ENCODE measurements at places on chromosomes 1 and 21. TPM values are rescaled to one million over a fixed set of nuclear protein-coding genes. Genes with fewer than 3 reads are reported as not detected.
A peak's percentile ranks its signal among the peaks of the same experiment; 100 is the strongest.

The HTR6 gene
- not detected for total RNA-seq

The CD5L gene
- total RNA-seq, result 0.17 TPM

- H3K27me3 ChIP-seq, result no peaks in the 10 kb centered on the region
- DNase-seq, result no peak
- no peaks in the 10 kb centered on the region for H3K4me1 ChIP-seq
- no peak overlapping the region for H3K27ac ChIP-seq
Measured at GRCh38 chr1:97073936-97074335, 352.4 kb downstream of the PTBP2 start.

- no peak overlapping the region for H3K27ac ChIP-seq
- DNase-seq, result peak; percentile 21
- no peaks in the 10 kb centered on the region for H3K27me3 ChIP-seq
- no peaks in the 10 kb centered on the region for H3K4me1 ChIP-seq
- H3K36me3 ChIP-seq, result no peaks in the 10 kb centered on the region
Measured at GRCh38 chr1:171663854-171664575, 11.5 kb upstream of the MYOC start.

DNA sequence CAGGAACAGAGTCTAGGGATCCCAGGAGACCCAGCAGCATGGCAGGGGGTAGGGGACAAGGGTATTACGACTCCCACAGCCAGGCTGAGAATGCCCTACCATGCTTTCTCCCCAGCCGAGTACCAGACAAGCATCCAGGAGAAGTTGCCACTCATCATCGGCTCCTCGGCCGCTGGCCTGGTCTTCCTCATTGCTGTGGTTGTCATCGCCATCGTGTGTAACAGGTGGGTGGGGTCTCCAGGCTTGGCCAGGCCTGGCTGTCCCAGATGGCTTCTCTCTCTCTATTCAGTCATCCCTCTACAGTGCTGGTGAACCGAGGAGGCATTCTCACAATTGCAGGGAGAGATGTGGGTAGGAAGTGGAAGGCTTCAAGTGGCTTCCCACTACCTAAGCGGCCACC lies 77.3 kb downstream of the LACTBL1 start:
- H3K4me1 ChIP-seq, result no peaks in the 10 kb centered on the region
- no peak for DNase-seq
- no peak overlapping the region for H3K4me3 ChIP-seq
- no peaks in the 10 kb centered on the region for H3K27me3 ChIP-seq

DNA sequence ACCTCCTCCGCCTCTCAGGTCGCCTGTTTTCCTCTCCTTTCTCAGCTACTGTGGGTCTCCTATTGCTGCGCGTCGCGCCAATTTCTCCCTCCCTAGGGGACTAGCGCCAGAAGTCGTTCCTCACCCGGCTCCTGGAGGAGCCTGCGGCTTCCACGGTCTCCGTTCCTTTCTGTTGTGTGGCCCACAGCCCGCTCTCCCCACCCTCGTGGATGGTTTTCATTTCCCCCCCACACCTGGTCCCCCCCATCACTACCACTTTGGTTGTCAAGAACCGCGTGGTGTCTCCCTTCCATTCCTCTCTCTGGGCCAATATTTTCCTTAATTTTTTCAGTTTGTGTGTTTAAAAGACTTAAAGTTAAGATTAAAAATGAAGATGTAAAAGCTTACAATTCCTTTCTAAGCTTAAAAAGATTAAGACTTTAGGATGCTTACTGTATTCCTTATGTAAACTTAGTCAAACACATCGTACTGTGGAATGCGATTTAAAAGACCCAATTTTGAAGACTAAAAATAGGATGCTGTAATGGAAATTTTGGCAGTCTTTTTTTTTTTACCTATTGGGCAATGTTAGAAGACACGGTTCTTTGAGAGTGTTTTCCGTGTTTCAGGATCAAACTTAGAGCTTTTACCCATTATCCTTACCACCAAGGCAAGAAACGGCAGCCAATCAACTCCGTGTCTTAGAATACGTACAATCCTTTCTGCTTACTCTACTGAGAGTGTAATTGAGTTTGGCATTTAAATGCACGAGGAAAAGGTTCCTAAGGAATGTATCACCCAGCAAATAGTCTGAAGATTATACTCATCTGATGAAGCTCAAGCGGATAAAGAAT lies 773 bp downstream of the CNST start:
- DNase-seq, result peak; percentile 73
- H3K4me1 ChIP-seq, result peaks cover 21% of the 10 kb centered on the region
- H3K27me3 ChIP-seq, result no peaks in the 10 kb centered on the region
- peak overlapping the region; percentile 81 for H3K4me3 ChIP-seq
- H3K36me3 ChIP-seq, result no peaks in the 10 kb centered on the region

GRCh38 chr1:30692948-30693301 lies 30.5 kb downstream of the MATN1 start:
- no peak for DNase-seq
- H3K27me3 ChIP-seq, result no peaks in the 10 kb centered on the region
- H3K4me1 ChIP-seq, result no peaks in the 10 kb centered on the region
- H3K36me3 ChIP-seq, result no peaks in the 10 kb centered on the region
- H3K27ac ChIP-seq, result no peak overlapping the region
- H3K4me3 ChIP-seq, result no peak overlapping the region

All from lung (tissue), 17 donors.